ENCODE measurements at places on chromosomes 7 and 10.

DNA sequence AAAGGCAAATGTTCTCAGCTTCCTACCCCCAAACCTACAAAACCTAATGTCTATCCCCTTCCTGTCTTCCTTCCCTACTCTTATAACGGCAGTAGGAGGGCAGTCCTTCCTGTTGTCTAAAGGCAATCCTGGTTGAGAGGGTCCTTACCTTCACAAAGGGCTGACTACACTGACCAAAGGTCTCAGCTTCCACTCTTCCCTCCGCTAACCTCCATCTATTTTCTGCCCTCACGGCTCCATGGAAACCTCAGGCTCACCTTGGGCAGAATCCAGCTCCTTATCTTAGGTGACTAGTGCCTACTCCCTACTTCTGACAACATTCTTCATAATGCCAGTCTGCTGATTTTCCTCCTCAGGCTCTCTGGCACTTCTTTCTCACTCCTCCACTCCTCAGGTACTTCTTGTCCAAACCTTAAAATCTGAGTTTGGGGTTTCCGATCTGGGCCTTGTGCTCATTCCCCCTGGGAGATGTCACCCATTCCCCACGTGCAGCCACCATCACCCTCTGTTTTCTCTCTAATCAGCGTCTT, 542 bp downstream of the FBXL13 start:
- DNase-seq, result no peak

GRCh38 chr10:96646751-96647166, 59.9 kb upstream of the TM9SF3 start:
- DNase-seq, result no peak

- no peak for DNase-seq
Observed at GRCh38 chr10:74122060-74122459, 28.6 kb downstream of the AP3M1 start.

DNA sequence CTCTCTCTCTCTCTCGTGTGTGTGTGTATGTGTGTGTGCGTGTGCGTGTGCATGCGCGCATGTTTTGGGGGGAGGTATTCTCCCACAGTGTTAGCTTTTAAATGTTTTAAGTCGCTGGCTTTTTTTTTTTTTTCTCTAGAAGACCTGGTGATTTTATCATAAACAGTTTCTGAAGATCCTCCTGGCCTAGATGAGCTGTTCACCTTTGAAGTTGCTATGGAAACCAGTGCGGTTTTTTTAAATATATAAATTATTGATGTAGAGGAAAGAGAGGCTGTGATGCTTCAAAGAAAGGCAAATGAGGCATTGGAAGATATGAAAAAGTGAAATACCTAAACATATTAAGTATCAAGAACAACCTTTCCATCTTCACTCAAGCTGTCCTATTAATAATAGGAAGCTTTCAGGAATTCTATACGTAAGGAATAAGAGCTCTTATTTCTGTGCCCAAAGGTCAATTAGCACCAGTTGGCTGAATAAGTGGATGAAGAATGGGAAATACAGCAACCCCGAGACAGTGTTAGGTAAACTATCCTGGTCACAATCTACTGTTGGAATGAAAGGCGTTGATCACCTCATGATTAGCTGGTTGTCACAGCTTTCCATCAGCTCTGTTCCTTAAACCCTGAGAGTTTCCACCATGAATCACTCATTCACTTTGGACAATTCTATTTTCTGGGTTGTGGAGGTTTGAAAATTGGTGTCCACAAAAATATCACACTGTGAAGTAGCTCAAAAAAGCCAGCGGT, 66.5 kb upstream of the SLC35G1 start:
- peak; percentile 3 for DNase-seq

DNA sequence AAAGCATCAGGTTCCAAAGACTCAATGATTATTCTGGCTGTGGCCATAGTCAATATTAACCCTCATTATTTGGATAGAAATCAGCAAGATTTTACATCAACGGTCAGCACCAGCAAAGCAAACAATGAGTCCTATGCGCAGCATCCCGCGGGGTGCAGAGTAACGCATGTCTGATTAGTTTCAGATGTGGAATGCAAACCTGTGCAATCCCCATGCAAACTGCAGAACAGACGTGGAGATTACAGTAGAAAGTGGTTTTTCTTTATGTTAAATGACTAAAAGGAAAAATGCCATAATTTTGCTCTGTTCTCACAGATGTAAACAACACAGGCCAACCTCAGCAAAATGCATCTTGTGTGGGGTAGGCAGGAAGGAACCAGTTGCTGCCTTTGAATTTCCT, 258.1 kb upstream of the GRB10 start:
- no peak for DNase-seq

- no peak for DNase-seq
Observed at GRCh38 chr7:64637521-64638445, 28.1 kb upstream of the ZNF107 start.

- no peak for DNase-seq
Observed at GRCh38 chr7:37545619-37546534, 97.2 kb upstream of the ELMO1 start.

DNA sequence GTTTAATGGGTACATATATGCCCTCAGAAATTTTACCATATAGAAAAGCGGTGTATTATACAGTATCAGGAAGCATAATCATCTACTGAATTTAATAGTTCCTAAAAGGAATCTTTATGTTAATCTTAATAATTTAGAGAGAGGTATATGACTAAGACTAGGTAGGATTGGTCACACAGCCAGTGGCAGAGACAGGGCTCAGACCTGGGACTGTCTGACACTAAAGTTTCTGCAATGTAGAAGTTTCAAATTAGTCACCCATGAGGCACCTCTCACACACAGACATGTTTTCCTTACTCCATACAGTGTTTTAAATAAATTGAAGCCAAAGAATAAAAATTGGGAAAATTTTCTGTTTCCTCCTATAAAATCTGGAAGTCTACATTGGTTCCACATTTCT, 72.8 kb upstream of the ADRA2A start:
- no peak for DNase-seq

DNA sequence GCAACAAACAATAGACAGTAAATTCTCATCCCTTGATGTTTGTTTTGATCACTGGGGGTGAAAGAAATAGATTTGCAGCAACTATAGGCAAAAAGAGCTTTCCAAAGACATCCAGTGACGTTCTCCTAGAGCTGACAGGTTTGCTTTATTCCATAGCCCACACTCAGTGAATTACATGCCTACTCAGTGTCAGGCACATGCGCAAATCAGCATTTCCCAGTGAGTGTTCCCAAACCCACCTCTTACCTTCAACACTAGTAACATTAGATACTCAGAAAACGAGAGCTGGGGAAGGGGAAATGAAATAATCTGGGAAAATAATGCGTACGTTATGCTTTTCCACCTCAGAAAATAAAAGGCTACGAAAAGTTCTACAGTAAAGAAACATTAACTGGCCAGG, 144.1 kb downstream of the CPEB3 start:
- DNase-seq, result no peak

DNA sequence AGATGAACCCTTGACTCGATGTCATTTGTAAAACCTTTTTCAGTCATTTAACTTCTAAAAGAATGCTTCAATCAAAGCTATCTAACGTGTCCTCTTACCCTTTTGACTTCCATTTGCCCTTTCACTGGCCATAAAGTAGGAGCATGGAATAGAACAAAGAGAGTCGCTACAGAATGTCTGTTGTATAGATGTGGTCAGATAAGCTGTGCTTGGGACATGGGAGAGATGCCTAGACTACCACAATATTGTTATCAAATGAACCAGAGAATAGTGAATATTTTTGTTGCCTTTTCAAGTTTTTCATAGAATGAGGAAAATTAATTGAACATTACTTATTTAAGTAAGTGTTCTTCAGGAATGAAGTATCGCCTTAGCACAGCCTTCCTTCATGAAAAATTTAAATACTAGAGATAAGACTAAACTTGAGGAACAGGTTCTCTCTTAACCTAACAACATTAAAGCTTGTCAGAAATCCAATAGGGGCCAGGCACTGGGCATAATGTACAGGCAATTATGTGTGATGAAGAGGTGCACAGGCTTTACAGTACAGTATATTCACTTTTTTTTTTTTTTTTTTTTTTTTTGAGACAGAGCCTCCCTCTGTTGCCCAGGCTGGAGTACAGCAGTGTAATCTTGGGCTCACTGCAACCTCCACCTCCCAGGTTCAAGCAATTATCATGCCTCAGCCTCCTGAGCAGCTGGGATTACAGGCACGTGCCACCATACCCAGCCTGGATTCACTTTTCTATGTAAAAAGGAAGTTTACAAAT, 7.5 kb upstream of the KMT2E start:
- DNase-seq, result no peak

- DNase-seq, result no peak
Observed at GRCh38 chr10:21995557-21995956, 8.0 kb downstream of the DNAJC1 start.

DNA sequence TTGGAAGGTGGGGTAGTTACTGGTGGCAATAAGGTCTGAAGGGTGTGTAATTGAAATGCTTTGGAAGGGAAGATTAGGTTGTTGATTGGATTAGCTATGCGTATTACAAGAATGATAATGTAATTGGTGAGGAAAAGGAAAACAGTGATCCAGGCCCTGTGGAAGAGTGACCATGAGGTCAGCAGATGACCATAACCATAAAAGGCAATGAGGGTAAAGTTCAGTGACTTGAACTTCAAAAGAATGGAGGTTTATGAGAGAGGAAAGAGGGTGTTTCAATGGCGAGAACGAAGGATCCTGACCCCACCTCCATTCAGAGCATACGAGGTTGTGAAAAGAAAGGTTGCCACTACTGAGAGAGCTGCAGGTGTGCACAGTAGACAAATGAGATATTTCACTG, 439.7 kb downstream of the CCSER2 start:
- no peak for DNase-seq

GRCh38 chr10:68046642-68047041, 28.4 kb downstream of the HERC4 start:
- no peak for DNase-seq

- DNase-seq, result peak; percentile 59
Observed at GRCh38 chr7:651032-651728, 75.3 kb upstream of the DNAAF5 start.

DNA sequence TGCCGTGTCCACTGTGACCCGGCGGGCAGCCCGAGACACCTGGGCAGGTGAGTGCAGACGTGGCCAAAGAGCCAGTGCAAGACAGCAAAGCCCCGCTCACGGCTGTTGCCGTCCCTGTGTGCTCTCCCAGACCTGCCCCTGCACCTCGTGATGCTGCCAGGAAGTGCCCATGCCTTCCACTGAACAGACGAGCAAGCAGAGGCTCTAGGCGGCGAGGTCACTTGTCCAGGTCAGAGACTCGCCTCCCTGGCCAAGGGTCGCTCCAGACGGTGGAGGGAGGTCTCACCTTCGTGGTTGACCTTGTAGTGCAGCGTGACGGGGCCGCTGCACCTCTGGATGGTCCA, 78.2 kb upstream of the GNA12 start:
- DNase-seq, result no peak

DNA sequence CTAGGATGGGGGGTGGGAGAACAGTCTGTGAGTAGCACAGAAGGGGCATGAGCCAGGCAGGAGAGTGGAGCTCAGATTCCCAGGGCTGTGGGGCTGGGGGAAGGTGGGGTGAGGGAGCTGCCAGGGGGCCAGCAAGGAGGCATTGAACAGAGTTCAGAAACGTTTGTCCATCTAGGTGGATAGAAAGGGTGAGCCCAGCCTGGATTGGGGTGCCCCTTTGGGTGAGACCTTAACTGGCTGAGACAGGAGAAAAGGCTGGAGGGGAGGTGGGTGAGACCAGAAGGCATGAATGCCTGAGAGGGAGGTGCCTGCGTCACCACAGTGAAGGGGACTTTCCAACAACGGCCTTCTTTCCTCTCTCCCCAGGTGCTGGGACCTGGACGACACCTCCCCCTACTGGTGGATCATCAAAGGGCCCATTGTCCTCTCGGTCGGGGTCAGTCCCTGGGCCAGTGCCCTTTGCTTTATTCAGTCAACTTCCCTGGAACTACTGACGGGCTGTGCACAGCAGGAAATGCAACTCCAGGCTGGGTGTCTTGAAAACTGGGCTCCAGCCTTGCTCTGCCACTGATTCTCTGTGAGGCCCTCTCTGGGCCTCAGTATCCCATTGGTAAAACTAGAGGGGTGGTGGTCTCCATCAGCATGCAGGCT, 11.0 kb downstream of the GHRHR start:
- DNase-seq, result peak; percentile 18

GRCh38 chr10:98308669-98309365, 40.8 kb upstream of the LOXL4 start:
- DNase-seq, result no peak

DNA sequence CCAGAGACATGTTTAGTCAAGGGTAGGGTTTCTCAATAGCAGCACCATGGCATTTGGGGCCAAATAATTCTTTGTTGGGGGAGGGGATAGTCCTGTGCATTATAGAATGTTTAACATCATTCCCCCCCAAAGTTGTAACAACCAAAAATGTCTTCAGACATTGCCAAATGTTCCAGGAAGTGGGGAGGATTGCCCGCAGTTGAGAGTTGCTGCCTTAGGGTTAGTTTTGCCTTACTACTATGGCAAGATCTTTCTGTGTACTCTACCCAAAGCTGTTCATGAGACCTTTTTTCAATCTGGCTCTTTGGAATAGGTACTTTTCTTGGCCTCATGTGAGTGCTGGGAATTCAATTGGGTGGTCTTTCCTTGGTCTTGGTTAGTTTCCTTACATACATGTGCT, 34.1 kb downstream of the SAMD8 start:
- DNase-seq, result no peak

DNA sequence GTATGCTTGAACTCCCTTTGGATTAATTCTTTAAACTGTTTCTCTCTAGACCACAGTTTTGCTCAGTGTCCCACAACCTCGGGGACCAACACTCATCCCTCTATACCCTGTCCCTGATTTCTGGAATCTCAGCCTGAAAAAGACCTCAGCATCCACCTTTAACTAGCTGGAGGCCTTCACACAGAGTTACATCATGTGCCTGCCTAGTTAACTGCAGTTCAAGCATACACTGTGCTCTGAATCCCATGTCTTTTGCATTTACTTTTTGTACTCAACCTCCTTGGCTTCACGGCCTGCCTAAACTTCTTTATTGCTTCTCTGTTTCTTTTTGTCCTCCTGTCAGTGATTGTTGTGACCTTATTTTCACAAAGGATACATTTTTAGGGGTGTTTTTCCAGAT, 66.7 kb downstream of the PRKG1 start:
- no peak for DNase-seq

- no peak for DNase-seq
Observed at GRCh38 chr10:86108696-86109095, 257.9 kb downstream of the GRID1 start.

GRCh38 chr10:70985824-70986622, 97.7 kb upstream of the PCBD1 start:
- DNase-seq, result no peak

DNA sequence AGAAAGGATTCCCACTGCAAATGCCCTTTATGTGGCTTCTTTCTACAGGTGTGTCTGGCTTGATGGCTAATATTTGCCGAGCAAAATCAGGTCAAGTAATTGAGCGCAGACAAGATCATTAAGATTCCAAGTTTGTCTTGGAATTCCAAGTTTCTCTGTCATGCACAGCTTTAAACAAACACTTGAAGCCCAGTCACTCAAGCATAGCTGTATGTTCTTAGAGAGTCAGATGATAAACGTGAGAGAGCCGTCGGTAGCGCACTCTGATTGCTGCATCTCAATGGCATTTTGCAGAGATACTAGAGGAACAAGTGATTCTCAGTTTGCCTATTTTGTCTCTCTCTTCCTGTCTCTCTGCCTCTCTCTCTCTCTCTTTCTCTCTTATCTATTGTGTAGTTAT, 658 bp downstream of the DMBT1 start:
- DNase-seq, result no peak
